ENCODE measurements at places on chromosomes 11 and 22.

GRCh38 chr11:126817096-126817495 lies 183.5 kb downstream of the KIRREL3 start:
- no peak for DNase-seq

GRCh38 chr11:59552844-59553243 lies 41.5 kb downstream of the OR4D9 start:
- DNase-seq: no peak

DNA sequence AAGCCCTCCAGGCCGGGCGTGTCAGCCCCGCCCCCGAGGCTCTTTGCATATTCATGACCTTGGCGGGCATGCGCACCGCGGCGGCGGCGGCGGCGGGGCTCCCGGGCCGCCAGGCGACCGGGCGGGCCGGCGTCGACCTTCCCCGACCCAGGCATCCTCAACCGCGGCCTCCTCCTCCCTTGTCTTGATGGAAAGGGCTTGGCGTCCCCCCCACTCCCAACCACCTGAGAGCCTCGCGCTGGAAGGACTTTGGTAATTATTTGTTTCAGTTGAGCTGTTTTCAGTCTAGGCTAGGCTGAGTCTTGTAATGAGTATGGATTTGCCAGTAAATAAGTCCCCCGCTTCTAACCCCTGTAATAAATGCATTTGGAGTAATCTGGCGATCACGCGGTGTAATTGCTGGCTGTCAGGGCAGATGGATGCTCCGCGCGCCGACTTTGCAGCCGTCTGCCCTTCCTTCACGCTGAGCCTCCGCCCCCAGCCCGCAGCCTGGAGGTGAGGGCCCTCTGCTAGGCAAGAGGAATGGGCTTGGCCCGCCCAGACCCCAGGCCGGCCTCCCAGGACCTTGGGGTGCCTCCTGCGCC lies 25.2 kb downstream of the FLRT1 start:
- DNase-seq: no peak

- DNase-seq: no peak
Observed at GRCh38 chr11:133202816-133203215, 329.5 kb downstream of the OPCML start.
